Bronchial epithelial cell (primary cell): ENCODE measurements at places on chromosomes 7 and 10.

DNA sequence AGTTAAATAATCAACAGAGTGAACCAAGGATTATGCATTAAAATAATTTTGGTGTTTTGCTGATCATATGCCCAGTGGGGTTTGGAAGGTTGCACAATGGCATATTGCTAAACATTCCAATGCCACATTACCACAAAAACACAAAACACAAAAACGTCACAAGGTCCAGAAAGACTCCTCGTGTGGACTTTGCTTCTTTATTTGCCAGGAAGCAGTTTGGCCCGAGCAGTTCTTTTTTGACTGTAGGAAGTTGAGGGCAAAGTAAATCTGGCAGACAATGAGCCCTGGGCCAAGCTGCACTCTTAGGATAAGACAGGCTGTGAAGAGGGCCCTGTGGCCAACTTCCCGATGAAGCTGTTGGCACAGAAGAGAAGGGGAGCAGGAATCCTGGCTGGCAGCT, 39.2 kb upstream of the SLC35B4 start:
- no peak for DNase-seq

- no peak for DNase-seq
Observed at GRCh38 chr7:158778471-158778870, 50.8 kb downstream of the ESYT2 start.

- DNase-seq = no peak
Observed at GRCh38 chr7:18778594-18778993, 283.0 kb downstream of the HDAC9 start.

- peak; percentile 40 for DNase-seq
Observed at GRCh38 chr7:29177963-29178600, 16.5 kb upstream of the CHN2 start.

DNA sequence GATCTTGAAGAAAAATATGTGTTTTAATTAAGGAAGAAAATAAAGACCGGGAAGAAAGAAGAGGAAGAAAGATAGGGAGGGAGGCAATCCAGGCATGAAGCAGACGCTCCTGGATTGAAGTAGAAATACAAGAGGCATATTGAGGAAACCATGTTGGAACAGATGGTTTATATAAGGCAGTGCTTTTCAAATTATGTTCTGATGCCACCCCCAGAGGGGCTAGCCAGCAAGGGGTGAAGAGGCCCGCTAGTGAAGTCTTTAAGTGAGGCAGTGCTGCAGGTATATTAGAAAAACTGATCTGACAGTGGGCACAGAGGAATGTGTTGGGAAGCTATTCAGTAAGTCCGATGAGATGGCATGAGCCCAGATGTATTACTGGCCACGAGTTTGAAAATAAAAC, 40.1 kb downstream of the REEP3 start:
- no peak for DNase-seq

GRCh38 chr7:96316949-96317348, 4.9 kb downstream of the SLC25A13 start:
- DNase-seq = no peak

DNA sequence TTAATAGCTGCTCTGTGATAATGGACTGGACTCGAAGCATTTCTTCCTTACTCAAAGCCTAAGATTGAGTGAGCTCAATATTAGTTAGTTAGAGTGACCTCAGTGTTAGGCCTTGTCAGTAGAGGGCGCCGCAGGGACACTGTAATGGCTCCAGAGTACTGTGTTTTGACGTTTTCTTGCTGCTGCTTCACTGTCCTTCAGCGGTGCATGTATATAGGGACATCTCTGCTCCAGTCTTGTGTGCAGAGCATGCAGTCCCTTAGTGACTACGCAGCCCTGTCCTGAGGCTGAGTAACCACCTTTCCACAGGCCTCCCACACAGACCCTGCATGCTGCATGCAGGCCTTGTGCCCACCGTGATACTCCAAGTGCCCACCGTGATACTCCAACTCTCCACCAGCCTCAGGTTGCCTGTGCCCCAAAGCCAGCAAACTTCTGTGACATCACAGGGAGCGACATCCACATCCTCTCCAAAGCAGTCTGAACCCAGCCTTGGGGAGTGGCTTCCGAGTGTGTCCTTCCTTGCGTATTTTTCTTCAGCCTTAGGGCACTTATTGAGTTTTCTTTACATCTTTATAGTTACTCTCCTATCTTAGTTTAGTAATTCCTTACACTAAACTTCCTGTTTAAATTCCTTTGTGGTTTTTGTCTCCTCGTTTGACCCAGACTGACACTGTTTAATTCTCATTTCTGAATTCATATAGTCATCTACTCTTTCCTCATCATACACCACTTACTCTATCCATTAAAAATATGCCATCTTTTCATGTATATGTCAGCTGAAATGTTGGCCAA, 118.2 kb downstream of the JAZF1 start:
- peak; percentile 60 for DNase-seq

DNA sequence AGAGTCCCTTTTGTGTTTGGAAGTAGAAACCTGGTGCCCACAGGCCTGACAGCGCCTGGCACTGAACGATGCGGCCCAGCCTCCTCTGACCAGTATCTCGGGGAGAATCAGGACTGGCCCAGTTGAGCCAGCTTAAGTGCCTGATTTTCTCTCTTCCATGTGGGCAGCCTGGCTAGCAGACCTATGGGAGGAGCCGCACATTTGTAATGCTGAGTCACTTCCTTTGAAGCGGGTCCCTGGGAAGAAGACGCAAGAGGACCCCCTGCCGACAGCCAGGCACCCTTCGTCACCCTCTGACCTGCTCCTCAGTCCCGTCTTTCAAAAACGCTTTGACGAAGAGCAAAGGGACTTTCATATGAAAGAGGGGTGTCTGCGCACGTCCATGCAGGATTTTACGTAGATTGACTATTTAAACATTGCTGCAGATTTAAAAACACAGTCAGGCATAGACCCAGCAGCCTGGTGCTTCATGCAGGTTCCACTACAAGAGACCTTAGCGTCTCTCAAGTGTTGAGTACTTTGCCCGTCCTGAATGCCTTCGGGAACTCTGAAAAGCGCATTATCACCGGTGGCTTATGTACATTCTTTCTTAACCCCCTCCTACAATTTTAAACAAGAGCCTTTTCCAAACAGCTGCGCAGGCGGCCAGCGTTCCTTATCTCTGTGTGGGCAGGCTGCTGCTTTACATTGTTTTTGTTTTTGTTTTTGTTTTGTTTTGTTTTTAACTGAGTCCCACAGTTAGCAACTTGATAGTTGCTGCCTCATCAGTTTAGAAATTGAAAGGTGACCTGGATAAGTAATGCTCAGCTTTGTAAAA, 36.5 kb upstream of the AP5Z1 start:
- DNase-seq = peak; percentile 87

DNA sequence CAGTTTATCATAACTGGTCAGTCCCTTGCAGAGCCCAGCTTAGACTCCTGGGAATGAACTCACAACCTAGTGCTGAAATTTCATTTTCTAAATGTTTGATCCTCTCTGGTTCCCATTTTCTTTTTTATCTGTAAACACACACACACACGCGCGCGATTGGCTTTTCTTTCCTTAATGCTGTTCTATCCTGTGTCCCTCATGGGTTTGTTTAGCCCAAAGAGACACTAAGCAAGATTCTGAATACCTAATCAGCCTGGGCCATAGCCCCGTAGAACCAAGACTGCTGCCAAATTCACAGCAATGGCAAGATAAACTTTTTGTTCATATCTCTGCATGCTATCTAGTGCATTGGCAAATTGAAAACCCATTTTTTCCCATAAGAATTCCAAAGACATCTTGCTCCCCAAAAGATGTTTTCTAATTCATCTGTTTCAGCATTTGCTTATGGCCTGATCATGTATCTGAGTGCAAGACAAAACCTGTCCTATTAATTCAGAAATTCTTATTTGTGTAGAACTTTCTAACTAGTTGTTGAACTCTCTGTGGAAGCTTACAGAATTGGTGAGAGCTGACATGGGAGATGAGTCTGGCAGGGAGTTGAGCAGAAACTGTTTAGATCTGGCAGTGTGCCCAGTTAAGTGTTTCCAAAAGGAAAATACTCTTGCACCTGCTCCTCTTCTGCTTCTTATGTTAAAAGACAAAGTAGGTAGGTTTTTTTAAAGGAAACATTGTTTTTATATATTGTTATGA, 1.8 kb upstream of the IFIT1 start:
- no peak for DNase-seq

DNA sequence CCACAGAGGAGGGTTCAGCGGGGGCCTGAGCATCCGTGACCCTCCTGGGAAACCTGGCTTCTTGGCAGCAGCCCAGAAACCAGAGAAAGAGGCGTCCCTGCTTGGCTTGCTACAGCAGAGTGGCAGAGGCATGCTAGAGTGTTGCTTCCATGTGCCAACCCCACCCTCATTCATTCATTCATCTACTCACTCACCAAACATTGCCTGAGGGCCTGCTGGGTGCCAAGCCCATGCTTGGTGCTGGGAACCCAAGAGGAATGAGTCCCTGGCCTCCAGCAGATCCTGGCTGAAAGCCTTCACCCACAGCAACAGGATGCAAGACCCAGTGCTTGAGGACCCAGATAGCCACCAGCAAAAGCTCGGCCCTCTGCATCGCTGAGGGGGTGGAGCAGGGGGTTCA, 129.0 kb downstream of the CDH23 start:
- DNase-seq = peak; percentile 21

DNA sequence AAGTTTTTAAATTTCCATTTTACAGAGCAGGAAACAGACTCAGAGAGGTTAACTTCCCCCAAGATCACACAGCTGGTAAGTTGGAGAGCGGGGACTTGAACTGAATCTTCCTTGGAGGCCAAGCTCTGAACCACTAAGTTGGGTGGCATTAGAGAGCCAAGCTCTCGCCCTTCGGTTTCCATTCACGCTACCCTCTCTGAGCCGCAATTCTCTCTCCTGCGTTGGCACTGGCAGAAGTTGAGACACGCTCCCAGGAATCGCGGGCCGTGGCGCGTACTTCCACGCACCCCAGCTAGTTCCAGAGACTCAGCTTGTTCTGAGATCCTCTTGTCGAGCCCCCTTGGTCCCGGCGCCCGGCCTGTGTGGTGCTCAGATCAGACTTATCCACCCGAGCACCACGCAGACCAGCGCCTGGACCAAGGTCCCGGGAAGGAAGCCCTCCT, 29.3 kb upstream of the VAX1 start:
- DNase-seq = no peak

GRCh38 chr7:105228555-105228954, 160.2 kb downstream of the SRPK2 start:
- DNase-seq = no peak

- DNase-seq = no peak
Observed at GRCh38 chr7:158815083-158815799, 14.1 kb downstream of the ESYT2 start.

- no peak for DNase-seq
Observed at GRCh38 chr10:33716501-33717267, 382.2 kb upstream of the NRP1 start.

DNA sequence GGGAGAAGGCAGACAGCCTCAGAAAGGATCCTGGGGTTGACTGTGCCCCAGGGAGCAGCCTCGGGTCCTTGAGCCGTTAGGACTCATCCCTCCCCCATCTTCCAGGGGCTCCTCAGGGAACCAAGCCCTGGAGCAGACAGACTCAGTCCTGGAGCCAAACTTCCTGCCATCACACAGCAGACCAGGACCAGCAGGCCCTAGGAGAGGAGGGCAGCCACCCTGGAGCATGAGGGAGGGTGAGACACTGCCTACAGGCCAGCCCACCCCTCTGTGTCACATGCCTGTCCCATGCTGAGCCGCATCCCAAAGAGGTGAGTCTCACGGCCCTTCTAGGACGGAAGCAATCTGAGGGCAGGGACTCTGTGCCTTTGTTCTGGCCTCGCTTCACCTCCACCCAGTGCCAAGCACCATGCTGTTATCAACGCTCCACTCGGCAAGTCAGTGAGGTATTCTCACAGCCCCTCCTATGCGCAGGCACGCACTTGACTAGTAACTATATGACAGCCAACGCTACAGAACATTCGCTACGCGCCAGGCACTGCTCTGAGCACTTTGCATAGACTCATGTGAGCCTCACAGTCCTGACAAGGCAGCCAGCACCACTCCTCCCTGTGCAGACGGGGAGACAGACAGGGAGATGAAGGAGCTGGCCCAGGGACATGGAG, 19.1 kb downstream of the MAD1L1 start:
- DNase-seq = no peak

- no peak for DNase-seq
Observed at GRCh38 chr10:47058961-47059391, 147.7 kb downstream of the PTPN20 start.

- DNase-seq = no peak
Observed at GRCh38 chr10:24711465-24711864, 12.2 kb downstream of the ARHGAP21 start.
